Stimulated activated CD4-positive, alpha-beta T cell treated with anti-CD3 and anti-CD28 coated beads, Interleukin-12 subunit alpha, Interleukin-12 subunit beta, amount 100 ng/mL, for 48 hours (primary cell): ENCODE measurements at places on chromosomes 7 and 10.

- DNase-seq = no peak
Observed at GRCh38 chr7:127858915-127859189, 172.4 kb downstream of the LRRC4 start.

- no peak for DNase-seq
Observed at GRCh38 chr7:80057488-80057887, 77.1 kb upstream of the GNAI1 start.

- no peak for DNase-seq
Observed at GRCh38 chr10:1607466-1607865, 129.9 kb downstream of the ADARB2 start.

- DNase-seq = no peak
Observed at GRCh38 chr10:66259836-66260235, 666.0 kb upstream of the LRRTM3 start.

DNA sequence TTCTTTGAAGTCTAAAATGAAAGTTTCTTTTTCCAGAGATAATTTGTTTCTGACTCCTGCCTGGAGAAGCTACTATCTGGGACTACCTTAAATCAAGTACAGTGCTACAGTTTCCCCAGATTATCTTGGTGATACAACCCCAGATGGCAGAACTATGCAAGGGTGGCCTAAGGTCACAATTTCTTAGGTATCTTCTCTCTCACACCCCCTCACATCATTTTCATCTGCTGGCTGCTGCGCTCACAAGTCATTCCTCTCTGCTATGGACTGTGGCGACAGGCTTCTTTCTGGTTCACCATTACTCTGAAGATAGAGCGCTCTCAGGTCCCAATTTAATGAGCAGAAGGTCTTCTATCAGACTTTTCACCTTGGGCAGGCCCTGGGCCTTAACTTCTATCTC lies 9.1 kb upstream of the PRPS1L1 start:
- DNase-seq = no peak

DNA sequence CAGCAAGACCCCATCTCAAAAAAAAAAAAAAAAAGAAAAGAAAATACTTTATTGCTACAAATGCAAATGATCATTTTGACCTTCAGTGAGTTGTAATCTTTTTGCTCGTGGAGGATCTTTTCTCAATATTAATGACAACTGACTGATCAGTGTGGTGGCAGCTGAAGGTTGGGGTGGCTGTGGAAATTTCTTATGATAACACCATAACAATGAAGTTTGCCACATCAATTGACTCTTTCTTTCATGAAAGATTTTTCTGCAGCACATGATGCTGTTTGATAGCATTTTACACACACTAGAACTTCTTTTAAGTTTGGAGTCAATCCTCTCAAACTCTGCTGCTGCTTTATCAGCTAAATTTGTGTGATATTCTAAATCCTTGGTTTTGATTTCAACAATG lies 12.4 kb upstream of the CCDC7 start:
- DNase-seq = no peak

- DNase-seq = no peak
Observed at GRCh38 chr7:27840313-27840712, 100.4 kb downstream of the TAX1BP1 start.

DNA sequence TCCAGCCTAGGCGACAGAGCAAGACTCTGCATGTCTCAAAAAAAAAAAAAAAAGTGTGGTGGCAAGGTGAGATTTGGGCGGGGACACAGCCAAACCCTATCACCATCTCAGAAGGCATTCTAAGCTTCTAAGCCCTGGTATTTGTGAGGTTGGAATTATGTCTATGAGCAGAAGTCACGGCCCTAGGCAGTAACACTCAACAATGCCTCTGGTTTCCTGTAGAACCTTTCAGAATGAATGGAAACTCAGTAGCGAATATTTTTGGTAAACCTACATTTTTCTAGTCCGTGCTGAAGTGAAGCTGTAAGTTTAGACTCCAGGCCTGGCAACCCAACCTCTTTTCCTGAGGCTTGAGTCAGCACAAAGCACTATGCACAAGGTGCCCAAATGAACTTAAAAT lies 88.3 kb downstream of the FAM107B start:
- DNase-seq = no peak

DNA sequence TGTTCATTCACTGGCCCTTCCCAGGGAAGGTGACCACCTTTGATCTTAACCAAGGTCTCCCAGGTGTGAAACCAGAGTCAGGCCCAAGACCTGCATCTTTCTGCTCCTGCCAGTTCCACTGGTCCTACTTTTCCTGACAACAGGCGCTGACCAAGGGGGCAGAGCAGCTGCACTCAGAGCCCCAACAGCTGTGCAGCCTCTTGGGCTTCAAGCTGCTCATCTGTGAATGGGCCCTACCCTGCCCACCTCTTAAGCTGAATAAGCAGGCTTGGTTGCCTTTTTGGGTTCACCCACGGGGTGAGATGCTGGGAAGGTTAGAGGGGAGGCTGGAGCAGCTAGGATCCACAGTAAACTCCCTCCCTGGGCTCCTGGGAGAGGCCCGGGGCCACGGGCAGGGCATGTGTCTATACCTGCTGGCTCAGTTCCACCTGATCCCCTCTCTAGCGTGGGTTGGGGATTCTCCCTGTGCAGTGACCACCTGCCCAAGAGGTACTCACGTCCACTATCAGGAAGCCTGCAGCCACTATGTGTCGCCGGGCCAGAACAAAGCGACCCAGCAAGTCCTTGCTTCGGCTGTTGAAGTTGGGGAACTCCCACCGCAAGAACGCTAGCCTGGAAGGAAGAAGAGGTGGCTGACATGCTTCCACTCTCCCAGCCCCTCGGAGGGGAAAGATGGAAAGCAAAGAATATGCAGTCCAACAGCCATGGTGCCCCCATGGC lies 10.6 kb downstream of the TBRG4 start:
- DNase-seq = no peak

DNA sequence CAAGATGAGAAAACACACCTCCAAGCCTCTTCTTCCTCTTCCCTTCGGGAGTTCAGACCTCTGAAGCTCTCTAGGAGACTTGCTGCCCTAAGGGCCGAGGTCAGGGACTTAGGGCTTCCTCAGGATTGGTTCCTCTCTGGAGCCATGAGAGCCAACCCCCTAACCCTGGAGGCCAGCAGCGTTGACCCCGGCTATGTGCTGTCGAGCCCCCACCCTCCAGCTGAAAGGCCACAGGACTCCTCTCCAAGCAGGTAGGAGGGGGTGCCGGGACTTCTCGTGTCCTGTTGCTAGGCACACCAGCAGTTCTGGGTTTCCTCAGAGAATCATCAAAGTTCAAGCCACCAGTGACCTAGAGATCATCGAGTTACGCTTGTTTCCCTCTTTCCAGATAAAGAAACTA lies 87.4 kb downstream of the ARHGAP22 start:
- DNase-seq = no peak

DNA sequence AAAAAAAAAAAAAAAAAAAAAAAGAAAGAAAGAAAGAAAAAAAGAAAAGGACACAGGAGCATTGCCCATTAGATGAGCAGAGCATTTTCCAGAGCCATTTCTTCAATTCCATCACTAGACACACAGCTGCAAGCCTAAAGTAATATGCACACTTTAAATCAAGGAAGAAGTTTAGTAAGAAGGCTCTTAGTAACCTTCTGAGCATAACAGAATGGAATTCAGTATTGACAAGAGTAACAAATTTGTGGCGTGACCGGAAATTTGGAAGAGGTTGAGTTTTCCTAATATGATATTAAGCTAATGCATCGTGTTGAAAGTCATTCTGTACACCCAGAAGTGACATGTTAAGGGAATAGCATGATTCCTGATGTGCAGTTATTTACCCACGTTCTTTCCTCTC lies 35.3 kb downstream of the SMURF1 start:
- no peak for DNase-seq

DNA sequence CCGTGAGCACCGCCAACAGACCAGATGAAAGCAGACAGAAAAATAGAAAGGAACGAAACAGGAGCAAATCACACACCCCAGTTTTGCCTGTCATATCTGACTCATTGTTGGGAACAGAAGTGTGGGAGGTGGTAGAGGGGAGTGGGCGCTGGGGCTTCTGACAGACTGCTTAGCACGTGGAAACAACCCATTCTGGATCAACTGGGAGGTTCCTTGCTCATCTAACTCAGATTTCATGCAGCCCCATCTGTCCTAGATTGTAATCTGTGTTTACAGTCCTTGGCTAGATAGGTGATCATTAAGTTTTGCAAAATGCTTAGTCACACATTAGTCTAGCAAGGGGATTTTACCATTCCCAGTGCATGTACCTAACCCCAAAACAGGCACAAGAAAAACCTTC lies 154.1 kb downstream of the NRP1 start:
- no peak for DNase-seq

- no peak for DNase-seq
Observed at GRCh38 chr7:48011951-48012350, 17.0 kb downstream of the SUN3 start.

DNA sequence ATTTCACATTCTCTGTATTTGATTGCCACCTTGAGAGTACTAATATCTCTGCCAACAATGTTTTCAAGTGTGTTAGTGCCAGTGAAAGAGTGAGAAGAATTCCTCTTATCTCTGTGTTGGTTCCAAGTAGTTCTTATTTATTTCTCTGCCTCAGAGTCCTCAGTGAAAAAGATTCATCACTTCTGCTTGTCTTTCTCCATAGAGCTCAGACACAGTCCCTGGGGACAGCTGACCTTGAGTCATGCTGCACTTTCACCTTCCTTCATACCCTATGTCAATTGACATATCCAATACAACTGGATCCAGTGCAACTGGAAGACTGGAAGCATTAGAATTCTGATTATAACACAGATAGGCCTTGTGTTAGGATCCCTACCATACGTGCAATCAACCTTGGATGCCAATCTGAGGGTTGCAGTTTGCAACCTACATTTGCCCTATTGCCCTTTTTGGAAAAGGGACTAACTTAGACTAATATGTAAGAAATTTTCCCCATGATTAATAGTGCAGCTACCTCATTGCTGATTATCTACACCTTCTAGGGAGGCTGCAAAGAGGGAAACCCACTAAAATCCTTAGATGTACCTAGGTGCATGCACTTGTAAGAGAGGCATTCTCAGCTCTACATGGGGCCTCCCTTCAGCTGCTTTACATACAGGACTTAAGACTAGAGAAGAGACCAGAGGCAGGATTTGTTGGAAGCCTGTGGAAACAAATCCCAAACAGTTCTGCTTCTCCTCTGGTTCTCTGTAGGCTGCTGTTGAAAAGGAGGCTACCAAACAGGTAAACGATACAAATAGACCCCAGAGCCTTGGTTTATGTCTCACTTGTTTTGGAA lies 8.4 kb downstream of the IFIT2 start:
- DNase-seq = no peak

- no peak for DNase-seq
Observed at GRCh38 chr7:77867537-77867865, 68.9 kb downstream of the PHTF2 start.

- DNase-seq = no peak
Observed at GRCh38 chr10:71780719-71781118, 7.4 kb upstream of the VSIR start.

- DNase-seq = no peak
Observed at GRCh38 chr10:114894911-114895310, 43.1 kb upstream of the TRUB1 start.

DNA sequence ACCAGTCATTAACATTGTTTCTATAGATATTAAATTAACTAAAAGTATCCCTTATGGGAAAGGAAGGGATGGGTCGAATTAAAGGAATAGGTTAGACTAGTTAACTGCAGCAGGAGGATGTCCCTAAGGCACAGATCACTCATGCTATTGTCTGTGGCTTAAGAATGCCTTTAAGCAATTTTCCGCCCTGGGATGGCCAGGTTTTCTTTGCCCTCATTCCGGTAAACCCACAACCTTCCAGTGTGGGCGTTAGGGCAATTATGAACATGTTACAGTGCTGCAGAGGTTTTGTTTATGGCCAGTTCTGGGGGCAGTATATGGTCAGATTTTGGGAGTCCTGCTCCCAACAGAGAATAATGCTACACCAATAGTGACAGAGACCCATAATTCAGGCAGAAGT lies 139.3 kb upstream of the CDK13 start:
- DNase-seq = no peak

GRCh38 chr7:46244757-46245156 lies 323.7 kb upstream of the IGFBP3 start:
- DNase-seq = no peak

- no peak for DNase-seq
Observed at GRCh38 chr10:124047427-124048152, 45.8 kb downstream of the CHST15 start.

- no peak for DNase-seq
Observed at GRCh38 chr7:35676211-35676610, 18.7 kb downstream of the HERPUD2 start.

- no peak for DNase-seq
Observed at GRCh38 chr10:29949411-29950011, 109.9 kb downstream of the JCAD start.

- no peak for DNase-seq
Observed at GRCh38 chr7:151376218-151376902, 33.5 kb downstream of the WDR86 start.

DNA sequence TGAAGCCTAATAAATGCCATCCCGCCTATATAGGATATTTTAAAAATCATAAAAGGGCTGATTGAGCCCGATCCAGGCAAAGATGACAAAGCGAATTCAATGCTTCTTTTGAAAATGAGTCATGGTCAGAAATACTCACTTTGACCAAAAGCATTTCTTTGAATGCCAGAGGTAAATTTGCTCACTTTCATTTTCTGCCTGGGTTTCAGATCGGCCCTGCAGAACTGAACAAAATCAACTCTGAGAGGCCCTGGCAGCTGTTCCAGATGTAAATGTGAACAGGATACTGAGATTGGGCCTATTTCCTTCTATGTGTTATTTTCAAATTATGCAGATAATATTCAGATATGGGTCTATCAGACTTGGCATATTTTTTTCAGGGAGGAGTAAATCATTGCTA lies 114.8 kb upstream of the ARID5B start:
- no peak for DNase-seq

GRCh38 chr7:97179454-97180104 lies 62.1 kb downstream of the SDHAF3 start:
- no peak for DNase-seq

GRCh38 chr7:130875265-130875741 lies 141.3 kb upstream of the KLF14 start:
- no peak for DNase-seq
